GM12878 (cell line): ENCODE measurements at places on chromosomes 3 and 15. TPM values are rescaled to one million over a fixed set of nuclear protein-coding genes. Genes with fewer than 3 reads are reported as not detected.

Gene CSPG5
- not detected in 2 replicates for polyA plus RNA-seq

Gene SCN5A
- not detected in 2 replicates for polyA plus RNA-seq

Gene NCK1
- polyA plus RNA-seq: 26.7 and 28.3 TPM in 2 replicates

Gene MRPL3
- polyA plus RNA-seq: 249 and 258 TPM in 2 replicates

Gene LYZL4
- not detected in 2 replicates for polyA plus RNA-seq

Gene NPAP1
- not detected in 2 replicates for polyA plus RNA-seq

Gene NLGN1
- polyA plus RNA-seq: not detected in 2 replicates

Gene CLSTN2
- polyA plus RNA-seq: not detected in 2 replicates

Gene TMEM45A
- polyA plus RNA-seq: 0.22 and 0.77 TPM in 2 replicates

Gene KLF15
- polyA plus RNA-seq: not detected in 2 replicates

Gene GATA2
- polyA plus RNA-seq: not detected in 2 replicates

Gene NEK10
- polyA plus RNA-seq: 0.16 and 0.40 TPM in 2 replicates

Gene CD200
- polyA plus RNA-seq: 34.5 and 38.1 TPM in 2 replicates

Gene SUCNR1
- not detected in 2 replicates for polyA plus RNA-seq

Gene TM4SF4
- polyA plus RNA-seq: not detected in 2 replicates

Gene BNC1
- polyA plus RNA-seq: not detected in 2 replicates
